ENCODE measurements at places on chromosomes 7 and 10.

GRCh38 chr10:60417024-60417423 lies 27.3 kb upstream of the ANK3 start:
- no peak for DNase-seq

GRCh38 chr7:114722562-114722961 lies 199.3 kb upstream of the MDFIC start:
- DNase-seq: no peak

DNA sequence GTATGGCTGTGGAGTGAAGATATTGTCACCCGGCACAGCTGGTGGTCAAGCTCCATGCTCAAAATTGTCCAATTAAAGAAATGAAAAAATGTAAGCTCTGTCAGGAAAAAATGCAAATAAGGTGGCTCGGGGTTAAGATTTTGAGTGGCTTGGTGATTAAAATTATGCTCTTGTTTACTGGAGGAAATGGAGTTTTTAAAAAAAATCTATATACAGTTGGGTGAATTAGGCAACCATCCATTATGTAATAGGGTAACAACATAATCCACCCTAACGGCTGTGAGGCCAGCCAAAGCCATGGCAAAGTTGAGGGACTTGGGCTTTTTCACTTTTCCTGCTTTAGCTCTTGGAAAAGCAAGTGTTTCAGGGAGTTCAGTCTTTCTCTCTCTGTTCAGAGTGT lies 260.8 kb upstream of the HABP2 start:
- no peak for DNase-seq

DNA sequence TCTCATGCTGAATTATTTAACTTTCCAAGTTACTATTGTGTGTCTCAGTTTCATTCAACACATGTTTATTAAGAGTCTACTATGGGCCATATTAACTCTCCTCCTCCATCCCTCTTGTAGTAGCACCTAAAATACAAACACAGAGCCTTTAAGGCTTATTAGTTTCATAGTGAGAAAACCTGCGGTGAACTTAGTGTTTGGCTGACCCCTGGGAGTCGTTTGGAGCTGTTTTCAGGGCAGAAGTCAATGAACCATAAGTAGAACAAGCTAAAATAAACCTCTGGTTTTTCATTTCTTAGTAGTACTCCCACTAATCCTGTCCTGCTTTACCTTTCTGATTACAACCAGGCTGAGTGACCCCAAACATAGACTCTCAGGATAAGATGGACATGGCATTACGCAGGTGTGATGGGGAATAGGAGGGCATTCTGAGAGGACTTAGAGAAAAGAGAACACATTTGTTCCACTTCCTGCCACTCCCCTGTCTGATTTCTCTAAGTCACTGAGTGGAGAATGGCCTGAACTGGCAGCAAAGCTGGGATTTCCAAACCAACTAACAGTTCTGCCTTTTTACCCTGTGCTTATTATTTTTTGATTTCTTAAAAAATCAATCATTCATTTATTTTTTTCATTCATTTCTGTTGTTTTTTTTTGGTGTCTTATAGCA lies 74.5 kb downstream of the LRMDA start:
- no peak for DNase-seq

DNA sequence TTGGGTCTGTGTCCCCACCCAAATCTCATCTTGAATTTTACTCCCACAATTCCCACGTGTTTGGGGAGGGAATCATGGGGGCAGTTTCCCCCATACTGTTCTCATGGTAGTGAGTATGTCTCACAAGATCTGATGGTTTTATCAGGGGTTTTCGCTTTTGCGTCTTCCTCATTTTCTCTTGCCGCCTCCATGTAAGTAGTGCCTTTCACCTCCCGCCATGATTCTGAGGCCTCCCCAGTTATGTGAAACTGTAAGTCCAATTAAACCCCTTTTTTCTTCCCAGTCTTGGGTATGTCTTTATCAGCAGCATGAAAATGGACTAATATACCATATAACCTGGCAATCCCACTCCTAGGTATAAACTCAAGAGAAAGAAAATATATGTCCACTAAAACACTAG lies 25.9 kb upstream of the SP4 start:
- no peak for DNase-seq

DNA sequence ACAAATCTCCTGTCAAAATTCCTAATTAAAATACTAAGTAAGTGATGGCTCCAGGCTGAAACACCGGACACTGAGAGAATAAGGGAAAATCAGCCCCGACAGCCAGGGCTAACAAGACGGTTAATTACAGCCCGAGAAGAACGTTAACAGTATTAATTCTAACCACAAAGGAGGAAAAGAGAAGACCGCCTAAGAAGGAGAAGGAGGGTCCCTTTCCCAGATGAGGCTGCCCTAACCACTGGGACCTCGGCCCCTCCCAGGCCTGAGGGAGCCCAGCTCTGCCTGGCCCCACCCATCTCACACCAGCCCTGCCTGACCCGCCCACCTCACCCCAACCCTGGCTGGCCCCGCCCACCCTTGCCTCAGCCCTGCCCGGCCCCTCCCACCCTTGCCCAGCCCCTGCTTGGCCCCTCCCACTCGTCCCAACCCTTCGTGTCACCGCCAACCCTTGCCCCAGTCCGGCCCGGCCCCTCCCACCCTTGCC lies 51.3 kb downstream of the PWWP2B start:
- no peak for DNase-seq

- DNase-seq: no peak
These were observed 89.0 kb upstream of the PPP2R2D start for GRCh38 chr10:131811630-131812403.

DNA sequence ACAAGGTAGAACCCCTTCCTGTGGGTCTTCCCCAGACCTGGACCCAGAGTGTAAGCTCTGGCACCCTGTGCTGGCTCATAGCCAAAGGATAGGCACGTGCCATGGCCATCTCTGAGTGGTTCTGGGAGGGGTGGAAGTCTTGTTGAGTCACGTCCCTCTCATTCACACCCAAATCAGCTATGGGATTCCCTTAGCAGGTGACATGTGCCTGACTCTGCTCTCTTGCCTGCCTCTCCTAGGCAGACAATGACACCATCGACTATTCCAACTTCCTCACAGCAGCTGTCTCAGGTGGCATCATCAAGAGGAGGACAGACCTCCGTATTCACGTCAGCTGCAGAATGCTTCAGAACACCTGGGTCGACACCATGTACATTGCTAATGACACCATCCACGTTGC lies 59.8 kb downstream of the C10orf120 start:
- no peak for DNase-seq

DNA sequence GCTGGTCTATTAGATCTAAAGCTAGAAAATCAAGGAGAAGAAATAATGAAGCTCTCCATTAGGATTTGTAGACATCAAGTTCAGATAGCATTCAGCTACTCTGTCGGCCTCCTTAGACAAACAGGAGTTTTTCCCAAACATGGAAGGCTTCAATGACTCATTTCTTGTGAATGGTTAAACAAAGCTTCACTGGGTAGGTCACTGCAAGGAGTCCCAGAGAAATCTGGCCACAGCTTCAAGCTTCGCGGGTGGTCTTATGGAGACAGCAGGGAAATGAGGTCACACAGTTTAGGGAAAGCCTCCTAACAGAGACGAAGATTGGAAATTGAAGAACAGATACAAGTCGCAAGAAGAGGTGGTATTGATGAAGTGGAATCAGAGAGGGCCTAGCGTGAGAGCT lies 22.6 kb upstream of the LRRC72 start:
- no peak for DNase-seq

GRCh38 chr7:92056286-92056685 lies 78.0 kb downstream of the CYP51A1 start:
- no peak for DNase-seq

DNA sequence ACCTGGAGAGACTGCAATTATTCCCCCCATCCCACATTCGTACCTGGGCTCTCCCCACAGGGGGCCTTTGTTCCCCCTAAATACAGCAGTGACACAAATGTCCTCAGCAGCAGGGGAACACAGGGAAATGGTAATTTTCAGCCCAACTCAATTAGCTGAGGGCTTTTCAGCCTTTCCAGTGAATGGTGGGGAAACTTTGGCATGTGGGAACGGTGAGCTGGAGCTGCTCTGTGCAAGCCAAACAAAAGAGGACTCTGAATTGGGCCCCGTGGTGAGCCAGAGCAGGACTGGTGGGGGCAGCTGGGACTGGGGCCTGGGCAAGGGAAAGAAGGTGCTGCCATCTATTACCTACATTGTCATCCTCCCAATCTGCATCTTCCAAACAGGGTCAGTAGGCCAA lies 51.0 kb downstream of the FBXW4 start:
- DNase-seq: no peak

DNA sequence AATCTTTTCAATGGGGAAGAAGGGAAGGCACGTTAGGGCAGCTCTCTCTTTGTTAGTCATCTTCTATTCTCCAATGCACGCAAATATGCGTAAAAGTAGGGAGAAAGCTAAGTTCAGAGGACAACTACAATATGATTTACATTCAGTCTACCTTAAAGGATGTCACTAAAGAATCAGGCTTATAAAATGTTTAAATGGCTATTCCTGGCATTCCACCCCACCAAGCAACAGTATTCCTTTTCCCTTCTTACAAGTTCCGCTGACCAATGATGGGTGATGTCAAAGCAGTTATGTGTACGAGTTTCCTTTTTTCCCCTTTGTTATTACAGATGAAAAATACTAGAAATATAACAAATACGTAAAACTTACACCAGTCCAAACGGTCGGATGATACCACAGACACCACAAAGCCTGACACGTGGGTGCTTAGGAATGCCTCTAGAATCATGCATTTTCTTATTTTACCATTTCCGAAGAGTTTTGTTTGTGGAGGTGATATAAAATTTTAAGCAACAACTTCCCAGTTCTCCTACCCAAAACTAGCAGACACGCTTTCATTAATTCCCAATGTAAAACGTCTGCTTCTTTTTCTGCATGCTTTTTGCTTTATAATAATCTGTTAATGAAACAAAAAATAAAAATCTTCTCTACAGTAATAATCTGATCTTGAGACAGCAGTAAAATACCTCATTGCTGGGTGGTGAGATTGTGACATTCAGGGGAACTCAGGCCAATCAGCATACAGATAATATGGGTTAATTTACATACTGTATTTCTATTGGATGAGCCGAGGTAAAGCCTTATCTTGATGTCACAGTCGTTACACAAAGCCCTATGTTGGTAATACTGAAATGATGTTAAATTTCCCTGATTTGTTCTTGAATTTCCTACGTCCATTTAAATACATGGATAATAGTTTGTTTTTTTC lies 708 bp upstream of the GPR85 start:
- no peak for DNase-seq

DNA sequence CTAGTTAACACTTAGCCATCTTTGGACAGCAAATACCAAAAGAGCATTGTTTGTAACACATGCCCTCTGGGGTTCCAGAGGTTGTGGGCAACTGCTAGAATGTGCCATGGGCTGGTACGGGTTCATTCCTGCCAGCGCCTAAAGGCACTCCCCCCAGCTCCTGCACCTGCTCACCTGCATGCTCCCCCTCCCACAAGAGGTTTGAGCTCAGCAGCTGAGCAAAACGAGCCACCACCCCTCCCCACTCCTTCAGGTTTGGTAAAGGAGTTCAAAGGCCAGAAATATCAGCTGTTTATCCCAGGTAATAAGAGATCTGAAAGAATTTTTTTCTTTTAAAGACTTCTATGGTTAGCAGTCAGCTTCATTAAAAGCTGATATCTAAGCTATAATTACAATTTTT lies 53.5 kb downstream of the HTR7 start:
- DNase-seq: no peak

DNA sequence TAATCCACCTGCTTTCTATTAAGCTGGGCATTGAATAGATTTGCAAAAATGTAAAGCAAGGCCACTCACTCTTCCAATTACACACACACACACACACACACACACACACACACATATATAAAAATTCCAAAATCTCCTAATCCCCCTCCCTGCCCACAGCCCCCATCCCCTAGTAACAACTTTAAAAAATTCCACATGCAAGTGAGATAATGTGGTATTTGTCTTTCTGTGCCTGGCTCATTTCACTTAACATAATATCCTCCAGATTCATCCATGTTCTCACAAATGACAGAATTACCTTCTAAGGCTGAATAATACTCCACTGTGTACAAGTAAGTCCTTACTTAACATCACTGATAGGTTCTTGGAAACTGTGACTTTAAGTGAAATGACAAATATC lies 24.2 kb downstream of the SH2D4B start:
- no peak for DNase-seq

DNA sequence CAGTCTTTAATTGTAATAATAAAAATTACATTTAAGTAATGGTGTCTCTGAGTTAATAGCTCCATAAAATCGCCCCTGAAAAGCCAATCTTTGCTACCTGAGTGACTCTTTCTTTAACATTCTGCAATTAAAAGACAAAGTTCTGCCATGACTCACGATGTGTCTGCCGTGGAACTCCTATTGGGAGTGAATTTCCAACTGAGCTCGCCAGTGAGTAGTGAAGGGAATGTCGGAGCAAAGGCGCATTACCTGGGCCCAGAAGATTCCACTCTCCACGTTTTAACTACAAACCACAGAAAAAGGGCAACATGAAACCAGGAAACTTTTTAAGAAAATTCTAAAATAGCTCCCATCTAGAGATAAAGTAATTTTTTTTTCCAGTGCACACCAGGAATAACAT lies 36.9 kb upstream of the RNF32 start:
- DNase-seq: no peak
